NCI-H524 treated with DMSO at 0.1 percent for 48 hours (cell line): ENCODE measurements at places on chromosomes 5 and 9.

DNA sequence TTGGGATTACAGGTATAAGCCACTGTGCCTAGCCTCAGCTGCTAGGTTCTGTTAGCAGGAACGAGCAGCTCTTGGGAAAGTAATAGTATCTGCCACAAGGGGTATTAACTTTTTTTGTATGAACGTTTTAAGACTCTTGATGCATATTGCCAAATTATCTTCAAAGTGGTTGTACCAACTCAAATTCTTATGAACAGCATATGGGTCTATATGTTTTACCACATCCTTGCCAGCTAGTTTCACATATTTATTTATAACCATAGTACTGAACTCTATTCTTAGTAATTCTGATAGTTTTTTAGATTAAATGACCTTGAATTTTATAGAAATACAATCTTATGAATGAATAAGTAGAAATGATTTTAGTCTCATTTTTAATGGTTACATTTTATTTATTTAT, 80.9 kb downstream of the HSPA4 start:
- DNase-seq, result no peak

GRCh38 chr9:37300620-37301019, 121.9 kb upstream of the GRHPR start:
- DNase-seq, result no peak

DNA sequence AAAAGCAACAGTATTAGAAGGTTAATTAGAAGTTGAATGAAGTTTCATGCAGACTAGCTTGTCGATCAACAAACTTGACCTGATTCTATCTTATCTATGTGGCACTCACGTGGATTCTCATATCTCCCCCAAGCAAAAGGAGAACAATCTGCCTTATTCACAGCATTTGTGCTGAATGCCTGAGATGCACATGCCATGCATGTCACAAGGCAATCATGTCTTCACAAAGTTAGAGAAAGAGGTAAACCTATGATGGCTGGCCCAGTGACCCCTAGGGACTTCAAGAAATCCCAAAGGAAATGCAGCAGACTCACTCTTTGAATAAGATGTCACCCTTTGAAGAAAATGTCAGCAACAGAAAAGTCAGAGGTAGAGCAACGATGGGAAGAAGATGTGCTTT, 17.6 kb upstream of the SHOC1 start:
- no peak for DNase-seq

DNA sequence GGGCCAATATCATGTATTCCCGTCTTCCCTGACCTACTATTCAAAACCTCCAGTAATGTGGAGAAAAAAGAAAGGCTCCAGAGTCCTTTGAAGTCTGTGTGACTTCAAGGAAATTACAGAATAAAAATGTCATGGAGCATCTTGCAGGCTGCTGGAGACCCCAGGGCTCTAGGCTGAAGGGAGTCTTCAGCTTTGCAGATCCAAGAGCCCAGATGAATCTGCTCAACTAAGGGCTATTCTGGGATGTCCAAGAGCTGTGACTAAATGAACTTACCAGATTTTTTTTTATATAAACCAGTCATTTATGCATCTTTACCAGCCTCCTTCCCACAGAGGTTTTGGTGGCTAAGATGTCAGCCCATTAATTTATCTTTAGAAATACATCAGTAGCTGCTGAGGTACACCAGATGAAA, 167.3 kb downstream of the MUSK start:
- DNase-seq, result no peak

GRCh38 chr9:133278161-133279114, 3.4 kb upstream of the ABO start:
- DNase-seq, result no peak

DNA sequence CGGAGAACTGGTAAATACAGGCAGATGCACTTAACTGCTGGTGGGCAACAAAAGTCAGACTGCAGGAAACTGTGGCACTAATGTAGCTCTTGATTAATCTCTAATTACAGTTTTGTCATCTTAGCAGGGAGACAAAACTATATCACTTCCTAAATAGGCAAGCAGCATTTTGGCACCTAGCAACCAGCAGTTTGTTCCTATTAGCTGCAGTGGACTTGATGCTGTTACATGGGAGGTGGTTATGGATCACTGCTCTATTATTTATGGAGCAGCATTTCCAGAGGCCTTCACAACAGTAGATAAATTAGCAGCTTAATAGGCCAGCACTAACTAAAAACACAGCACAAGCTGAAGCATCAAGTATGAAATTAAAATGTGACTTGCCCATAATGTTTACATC, 518.3 kb upstream of the ITGA1 start:
- DNase-seq, result no peak

- no peak for DNase-seq
These were observed 133.8 kb upstream of the MEF2C start for GRCh38 chr5:89016741-89017303.

- DNase-seq, result no peak
These were observed 7.3 kb upstream of the ALDH1B1 start for GRCh38 chr9:38384990-38385848.

- no peak for DNase-seq
These were observed 104.8 kb downstream of the PDE6A start for GRCh38 chr5:149839761-149840160.

DNA sequence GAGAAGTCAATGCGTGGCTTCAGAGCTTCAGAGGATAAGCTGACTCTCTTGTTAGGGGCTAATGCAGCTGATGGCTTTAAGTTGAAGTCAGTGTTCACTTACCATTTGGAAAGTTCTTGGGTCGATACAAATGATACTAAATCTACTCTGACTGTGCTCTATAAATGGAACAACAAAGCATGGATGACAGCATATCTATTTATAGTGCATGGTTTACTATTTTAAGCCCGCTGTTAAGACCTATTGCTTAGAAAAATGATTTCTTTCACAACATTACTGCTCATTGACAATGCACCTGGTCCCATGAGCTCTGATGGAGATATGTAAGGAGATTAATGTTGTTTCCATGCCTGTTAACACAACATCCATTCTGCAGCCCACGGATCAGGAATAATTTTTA, 435.7 kb downstream of the MAT2B start:
- DNase-seq, result no peak

GRCh38 chr9:88378317-88378716, 9.9 kb upstream of the SPIN1 start:
- no peak for DNase-seq

DNA sequence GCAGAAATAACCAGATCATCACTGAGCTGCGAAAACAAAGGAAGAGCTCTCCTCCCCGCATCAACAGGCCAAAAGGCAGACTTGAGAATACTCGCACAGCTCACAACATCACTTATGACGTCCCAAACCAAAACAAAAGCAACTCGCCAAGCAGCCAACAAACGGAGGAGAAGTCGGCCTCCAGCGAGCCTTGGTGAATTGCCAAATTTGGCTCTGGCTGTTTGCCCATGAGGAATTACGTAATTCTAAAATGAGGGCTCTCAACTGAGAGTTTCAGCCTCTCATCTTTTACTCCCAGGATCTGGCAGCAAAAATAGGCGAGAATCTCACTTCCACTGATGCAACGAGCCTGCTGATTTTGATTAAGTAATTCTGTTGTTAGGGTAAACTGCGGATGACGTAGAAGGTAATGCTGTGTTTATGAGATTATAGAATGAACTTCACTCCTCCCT, 51.7 kb upstream of the SEMA6A start:
- no peak for DNase-seq

- no peak for DNase-seq
These were observed 16.8 kb upstream of the TCOF1 start for GRCh38 chr5:150340614-150341255.

DNA sequence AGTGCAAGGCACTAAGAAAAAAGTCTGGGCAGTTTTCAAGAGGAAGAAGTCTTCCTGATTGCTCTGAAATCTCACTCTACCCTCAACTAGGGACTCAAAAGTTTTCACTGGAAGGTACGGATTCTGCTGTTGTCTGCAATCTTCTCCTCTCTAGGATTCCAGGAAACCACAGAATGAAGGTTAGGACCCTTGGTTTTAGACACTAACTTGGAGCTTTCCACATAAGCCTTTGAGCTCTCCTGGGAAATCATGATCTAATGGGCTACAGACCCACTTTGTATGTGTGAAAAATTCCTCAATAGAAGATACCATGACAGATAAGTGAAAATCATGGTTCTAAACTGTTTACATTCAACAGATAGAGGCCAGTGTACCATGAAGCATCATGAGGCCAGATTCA, 265.1 kb downstream of the PSAT1 start:
- DNase-seq, result no peak

GRCh38 chr5:109669991-109670706, 19.6 kb upstream of the MAN2A1 start:
- DNase-seq, result no peak

DNA sequence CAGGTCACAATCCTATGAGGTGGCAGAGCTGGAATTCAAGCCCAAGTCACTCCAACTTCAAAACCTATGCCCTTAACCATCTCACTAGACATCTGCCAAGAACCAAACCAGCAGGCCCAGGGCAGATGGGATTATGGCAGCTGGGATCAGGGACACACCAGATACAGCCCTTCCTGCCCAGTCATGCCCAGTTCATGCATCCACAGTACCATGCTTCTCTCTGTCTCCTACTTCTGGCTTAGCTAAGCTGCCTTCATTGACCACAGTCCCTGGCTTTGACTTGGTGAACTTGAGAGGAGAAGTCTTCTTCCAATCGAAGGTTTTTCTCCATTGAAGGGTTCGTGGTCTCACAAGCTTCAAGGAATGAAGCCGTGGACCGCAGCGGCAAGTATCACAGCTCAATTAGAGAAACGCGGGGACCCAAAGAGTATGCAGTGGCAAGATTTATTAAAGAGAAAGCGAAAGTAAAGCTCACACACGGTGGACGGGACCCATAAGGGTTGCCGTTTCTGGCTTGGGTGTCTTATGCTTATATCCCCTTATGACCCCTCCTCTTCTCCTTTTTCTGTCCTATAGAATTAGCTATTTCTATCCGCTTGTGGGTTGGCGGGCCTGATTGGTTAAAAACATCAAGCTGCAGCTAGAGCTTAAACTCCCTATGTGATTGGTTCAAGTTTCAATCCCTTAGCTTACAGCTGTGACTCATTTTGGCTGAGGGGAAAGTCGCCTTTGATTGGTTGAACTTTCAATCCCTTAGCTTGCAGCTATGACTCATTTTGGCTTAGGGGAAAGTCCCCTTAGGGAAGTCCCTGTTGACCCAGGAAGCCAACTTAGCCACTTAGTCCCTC, 101.2 kb downstream of the TRIM36 start:
- DNase-seq, result no peak

GRCh38 chr5:140358738-140359310, 1.2 kb upstream of the SLC4A9 start:
- DNase-seq, result no peak

DNA sequence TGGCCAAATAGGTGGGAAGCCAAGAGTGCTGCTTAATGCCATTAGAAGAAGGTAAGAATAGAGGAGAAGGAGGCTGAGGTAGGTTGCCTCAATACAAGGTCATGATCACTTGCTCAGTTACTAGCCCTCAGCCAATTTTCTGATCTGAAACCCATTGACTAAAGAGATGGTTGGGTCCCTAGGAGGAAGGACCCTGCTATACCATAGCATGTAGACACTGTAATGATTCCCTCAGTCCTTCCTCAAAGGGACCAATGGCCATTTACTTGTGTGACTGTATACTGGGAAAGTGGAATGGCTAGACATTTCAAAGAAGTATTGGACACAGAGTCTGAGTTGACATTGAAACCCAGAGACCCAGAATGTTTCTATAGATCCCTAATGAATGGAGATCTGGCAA, 108.5 kb upstream of the MAP1B start:
- DNase-seq, result no peak

DNA sequence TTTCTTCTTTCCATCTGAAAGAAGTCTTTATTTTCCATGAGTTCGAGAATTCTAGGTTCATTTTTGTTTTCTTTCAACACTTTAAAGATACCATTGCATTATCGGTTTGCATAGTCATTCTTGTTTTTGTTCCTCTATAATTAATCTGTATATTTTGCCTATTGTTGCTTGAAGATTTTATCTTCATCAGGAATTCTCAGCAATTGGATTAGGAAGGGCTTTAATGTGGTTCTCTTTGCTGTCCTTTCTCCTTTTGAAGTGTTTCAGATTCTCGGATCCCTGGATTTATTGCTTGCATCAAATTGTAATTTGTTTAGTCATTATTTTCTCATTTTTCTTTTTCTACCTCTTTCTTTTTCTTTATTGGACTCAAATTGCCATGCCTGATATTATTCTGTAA, 609.8 kb downstream of the TLR4 start:
- DNase-seq, result no peak

- DNase-seq, result no peak
These were observed 629.7 kb upstream of the ZNF608 start for GRCh38 chr5:125376059-125376641.

GRCh38 chr5:68432682-68433081, 217.1 kb downstream of the PIK3R1 start:
- no peak for DNase-seq

GRCh38 chr5:17373814-17374556, 124.0 kb upstream of the TAF11L2 start:
- DNase-seq, result no peak

DNA sequence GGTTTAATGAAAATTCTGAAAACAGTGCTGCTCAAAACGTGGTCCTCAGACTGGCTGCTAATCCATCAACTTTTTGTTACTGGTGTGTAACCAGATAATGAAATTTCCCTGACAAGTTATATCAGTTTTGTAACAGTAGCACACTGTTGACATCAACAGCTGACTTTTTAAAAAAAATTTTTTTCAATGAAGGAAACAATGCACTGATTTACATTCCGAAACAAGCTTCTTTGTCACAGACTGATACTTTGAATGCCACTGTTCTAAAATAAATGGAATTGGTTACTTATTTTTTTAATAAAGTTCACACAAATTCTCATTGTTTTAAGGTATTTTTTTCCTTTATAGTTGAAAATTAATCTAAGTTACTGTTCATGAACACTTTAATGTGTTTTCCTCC, 169.1 kb downstream of the NIPBL start:
- no peak for DNase-seq

DNA sequence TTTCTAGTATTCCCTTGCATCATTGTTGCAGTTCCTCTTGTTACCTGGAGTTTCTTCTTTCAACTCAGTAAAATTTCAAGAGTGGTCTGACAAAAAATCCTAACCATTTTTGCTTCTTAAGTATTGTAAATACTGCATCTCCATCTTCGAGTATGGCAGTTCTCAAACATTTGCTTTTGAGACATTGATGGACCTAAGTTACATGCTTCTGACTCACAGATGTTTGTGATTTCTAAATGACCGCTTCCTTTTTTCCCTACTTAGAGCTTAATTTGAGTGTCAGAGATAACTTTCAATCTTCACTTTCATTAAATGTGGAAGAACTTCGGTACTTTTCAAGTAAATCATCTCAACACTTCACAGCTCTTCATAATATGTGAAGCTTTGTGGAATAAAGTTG, 4.2 kb downstream of the UHRF2 start:
- DNase-seq, result no peak
